ENCODE measurements at places on chromosomes 13 and 19.

DNA sequence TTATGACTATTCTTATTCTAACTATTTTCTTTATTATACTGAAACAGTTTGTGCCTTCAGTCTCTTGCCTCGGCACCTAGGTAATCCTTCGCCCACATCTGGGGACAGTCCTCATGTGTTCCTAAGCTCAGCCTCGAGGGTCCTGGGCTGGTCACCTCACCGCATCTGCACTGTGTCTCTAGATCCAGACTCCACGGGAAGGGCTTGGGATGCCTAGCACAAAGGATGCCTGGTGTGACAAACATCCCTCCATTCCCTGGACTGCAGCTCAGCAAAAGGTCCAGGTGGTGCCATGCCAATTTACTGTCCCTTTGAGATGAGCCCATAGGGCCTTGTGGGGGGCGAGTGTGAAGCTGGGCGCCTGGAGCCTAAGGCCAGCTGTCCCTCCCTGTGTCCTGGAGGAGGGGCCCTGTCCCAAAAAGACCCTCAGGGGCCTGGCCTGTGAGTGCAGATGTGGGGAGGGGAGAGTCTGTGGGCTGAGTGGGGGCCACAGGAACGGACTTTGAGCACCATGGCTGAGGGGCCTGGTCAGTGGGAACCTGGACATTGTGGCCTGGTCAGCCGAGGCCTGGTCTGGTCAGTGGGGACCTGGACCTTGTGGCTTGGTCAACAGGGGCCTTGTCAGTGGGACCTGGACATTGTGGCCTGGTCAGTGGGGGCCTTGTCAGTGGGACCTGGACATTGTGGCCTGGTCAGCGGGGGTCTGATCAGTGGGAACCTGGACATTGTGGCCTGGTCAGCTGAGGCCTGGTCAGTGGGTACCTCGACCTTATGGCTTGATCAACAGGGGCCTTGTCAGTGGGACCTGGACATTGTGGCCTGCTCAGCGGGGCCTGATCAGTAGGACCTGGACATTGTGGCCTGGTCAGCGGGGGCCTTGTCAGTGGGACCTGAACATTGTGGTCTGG is 45.1 kb upstream of the TPM4 start:
- DNase-seq: no peak

DNA sequence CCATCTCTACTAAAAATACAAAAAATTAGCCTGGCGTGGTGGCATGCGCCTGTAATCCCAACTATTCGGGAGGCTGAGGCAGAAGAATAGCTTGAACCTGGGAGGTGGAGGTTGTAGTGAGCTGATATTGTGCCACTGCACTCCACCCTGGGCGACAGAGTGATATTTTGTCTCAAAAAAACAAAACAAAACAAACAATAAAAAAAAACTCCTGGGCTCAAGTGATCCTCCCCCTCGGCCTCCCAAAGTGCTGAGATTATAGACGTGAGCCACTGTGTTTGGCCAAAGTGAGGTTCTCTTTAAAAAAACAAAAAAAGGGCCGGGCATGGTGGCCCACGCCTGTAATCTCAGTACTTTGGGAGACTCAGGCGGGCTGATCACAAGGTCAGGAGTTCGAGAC is 3.8 kb upstream of the JUNB start:
- DNase-seq: no peak

GRCh38 chr13:27383104-27383921 is 41.1 kb upstream of the GTF3A start:
- DNase-seq: no peak

- no peak for DNase-seq
These were observed 42.6 kb downstream of the MRPL57 start for GRCh38 chr13:21219036-21219381.

GRCh38 chr19:17834350-17835181 is 13.2 kb downstream of the JAK3 start:
- no peak for DNase-seq

DNA sequence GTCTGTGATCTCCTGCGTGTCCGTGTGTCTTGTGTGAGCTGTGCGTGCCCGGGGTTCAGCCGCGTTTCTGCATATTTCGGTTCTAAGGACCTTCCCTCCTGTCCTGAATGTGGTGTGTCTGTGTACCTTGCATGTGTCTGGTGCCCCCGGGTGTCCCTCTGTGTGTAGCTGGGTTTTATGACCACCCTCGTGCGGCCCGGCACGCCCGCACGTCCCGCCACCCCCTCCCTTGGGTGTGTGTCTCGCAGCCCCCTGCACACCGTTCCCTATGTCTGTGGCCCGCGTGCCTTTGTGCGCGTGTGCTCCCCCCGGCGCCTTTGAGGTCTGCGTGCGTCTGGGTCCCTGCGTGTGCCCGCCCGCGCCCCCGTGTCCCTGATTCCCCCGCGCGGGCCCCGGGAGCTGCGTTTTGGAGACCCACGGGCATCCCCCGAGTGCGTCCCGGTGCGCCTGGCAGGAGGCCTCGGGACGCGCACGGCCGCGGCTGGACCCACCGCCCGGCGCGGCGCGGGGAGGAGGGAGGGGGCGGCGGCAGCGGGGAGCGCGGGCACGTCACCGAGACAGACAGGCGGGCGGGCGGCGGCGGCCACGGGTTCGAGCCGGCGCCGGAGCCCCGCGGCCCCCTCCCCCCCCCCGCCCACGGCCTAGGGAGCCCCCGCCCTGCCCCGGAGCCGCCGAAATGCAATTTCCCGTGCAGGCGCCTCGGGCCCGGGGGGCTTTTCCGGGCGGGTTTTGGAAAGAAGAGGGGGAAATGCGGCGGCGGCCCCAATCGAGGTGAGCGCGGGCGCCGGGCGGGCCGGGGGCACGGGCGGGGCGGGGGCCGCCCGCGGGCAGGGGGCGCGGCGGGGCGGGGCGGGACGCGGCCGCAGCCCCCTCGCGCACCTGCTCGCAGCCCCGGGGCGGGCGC is 12.0 kb upstream of the NANOS3 start:
- DNase-seq: no peak

DNA sequence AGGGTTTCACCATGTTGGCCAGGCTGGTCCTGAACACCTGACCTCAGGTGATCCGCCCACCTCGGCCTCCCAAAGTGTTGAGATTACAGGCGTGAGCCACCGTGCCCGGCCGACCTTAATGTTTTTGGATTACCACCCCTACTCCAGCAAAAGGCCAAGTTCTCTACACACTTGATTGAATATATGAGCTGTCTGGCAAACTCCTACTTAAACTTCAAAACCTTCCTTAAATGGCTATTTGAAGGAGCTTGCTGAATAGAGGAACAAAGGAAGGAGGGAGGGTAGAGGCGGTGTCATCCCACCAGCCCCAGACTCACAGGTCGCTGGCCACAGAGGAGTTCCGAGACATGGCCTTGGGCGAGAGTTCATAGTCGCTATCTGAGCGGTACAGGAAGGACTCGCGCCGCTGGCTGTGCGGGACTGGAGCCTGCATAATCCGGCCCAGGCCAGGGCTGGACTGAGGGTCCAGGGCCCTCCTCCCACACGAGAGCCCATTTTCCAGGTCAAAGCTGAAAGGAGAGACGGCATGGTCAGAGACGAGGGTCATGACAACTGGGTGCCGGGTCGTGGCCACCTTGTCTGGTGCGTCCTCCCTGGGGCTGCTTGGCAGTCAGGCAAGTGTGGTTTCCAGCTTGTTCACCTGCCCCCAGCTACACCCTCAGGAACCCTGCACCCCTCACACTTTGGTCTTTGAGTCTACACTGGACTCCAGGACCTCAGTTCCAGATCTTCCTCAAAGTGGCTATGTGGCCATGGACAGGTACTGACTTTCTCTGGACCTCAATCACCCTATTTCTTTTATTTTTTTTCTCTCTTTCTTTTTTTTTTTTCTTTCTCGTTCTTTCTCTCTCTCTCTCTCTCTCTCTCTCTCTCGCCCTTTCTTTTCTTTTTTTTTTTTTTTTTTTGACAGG is 4.2 kb downstream of the PDE4C start:
- no peak for DNase-seq

All from fibroblast of skin of left biceps (primary cell).